Left cardiac atrium (tissue), 4 donors: ENCODE measurements at places on chromosomes 1 and 21. TPM values are rescaled to one million over a fixed set of nuclear protein-coding genes. Genes with fewer than 3 reads are reported as not detected.

The SPATA45 gene
- not detected for total RNA-seq

The RGS13 gene
- not detected for total RNA-seq

The VWA5B1 gene
- total RNA-seq: 0.06 TPM

The RAB13 gene
- total RNA-seq: 72.1 TPM

GRCh38 chr1:179831852-179832699, 45.5 kb downstream of the TOR1AIP2 start:
- DNase-seq: no peak

- no peak for DNase-seq
Observed at GRCh38 chr1:221667504-221667903, 74.4 kb downstream of the DUSP10 start.

DNA sequence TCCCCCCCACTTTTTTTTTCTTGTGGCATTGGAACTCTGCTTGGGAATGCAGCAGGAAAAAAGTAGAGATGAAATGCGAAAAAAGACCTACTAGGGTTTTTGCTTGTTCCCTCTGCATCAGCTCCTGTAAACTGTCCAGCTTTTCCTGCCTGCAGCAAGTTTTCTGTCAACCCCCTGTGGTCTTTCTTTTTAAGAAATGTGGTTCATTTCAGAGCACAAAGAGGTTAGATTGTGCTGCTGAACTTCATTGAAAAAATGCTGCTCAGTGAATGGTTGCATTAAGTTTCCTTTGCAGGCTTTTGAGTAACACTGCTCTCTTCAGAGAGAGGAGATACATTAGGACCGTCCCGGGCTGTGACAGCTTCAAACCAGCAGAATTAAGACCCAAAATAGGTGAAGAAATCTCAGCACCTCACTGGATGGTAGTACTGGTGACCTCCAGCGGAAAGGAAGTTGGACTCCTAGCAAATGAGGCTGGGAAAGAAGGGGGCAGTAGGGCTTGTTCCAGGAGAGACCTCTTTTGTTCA, 80.7 kb downstream of the NDUFS5 start:
- no peak for DNase-seq

DNA sequence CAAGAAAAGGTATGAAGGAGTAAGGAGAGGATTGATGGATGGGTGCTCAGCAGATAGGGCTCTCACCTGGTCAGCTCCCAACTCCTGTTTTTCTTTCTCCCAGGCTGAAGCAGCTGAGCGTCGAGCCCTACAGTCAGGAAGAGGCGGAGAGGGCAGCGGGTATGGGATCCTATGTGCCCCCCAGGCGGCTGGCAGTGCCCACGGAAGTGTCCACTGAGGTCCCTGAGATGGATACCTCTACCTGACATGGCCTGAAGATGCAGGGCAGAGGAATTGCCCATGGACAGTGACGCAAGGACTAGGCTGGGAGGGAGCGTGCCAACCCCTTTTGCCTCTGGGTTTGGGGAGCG, 739 bp downstream of the ZNF593 start:
- DNase-seq: no peak

- DNase-seq: no peak
Observed at GRCh38 chr1:210684466-210685294, 356.0 kb downstream of the HHAT start.

GRCh38 chr1:192118881-192119405, 39.3 kb upstream of the RGS18 start:
- no peak for DNase-seq

DNA sequence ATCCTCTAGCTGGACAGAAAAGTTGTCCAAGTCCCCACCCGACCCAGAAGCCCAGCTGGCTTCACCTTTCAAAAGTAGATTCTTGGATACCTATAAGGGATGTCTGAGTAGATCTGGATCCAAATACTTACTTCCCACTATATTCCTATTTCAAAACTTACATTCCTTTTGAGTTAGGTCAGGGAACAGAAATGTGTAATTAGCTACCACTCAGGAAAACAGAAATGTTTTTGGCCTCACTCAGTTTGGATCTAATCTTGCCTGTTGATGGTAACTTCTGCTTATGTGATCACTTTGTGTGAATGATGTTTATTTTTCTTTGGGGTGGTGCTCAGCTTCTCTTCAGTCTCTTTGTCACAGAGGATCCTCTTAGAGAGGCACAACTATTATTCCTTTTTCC, 814.4 kb upstream of the RGS18 start:
- DNase-seq: no peak

GRCh38 chr21:31220575-31220974, 123.5 kb downstream of the TIAM1 start:
- DNase-seq: no peak

DNA sequence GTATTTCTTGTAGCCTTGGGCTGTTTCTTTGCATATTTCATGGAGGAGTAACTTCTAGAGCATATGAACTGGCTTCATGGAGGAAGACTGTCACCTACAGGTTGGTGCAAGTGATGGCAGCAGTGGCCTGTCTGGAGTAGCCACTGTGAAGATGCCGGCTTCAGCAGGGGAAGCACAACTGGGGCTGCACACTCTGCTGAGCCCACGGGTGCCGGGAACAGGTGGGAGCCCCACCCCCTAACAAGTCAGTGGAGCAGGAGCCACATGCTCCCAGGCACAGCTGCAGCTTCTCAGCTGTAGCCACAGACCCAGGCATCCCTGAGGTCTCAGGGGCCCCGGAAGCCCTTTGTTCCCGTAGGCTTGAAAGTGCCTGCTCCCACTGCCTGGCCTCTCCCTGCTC, 43.2 kb upstream of the C1orf185 start:
- no peak for DNase-seq

- DNase-seq: no peak
Observed at GRCh38 chr1:208074353-208074752, 163.4 kb upstream of the CD34 start.

GRCh38 chr1:72282271-72283021, at the start of gene NEGR1:
Gene NEGR1 (minus strand): TSS chr1:72282539.
- DNase-seq: peak; percentile 89
